Activated CD4-positive, alpha-beta T cell treated with anti-CD3 and anti-CD28 coated beads, Interleukin-2, amount 10 ng/mL, durations not matched to agents 24 days and 14 days (primary cell): ENCODE measurements at places on chromosomes 1 and 21. TPM values are rescaled to one million over a fixed set of nuclear protein-coding genes. Genes with fewer than 3 reads are reported as not detected.

TMEM50B gene
- 14.4 and 16.4 TPM in 2 replicates for total RNA-seq

RYR2 gene
- 0.02 TPM in 1 of 2 replicates, not detected in the other for total RNA-seq

SPATA45 gene
- total RNA-seq = not detected in 2 replicates

ASCL5 gene
- total RNA-seq = not detected in 2 replicates

IL12RB2 gene
- total RNA-seq = 138 and 146 TPM in 2 replicates
